ENCODE measurements at places on chromosomes 6 and 20.

DNA sequence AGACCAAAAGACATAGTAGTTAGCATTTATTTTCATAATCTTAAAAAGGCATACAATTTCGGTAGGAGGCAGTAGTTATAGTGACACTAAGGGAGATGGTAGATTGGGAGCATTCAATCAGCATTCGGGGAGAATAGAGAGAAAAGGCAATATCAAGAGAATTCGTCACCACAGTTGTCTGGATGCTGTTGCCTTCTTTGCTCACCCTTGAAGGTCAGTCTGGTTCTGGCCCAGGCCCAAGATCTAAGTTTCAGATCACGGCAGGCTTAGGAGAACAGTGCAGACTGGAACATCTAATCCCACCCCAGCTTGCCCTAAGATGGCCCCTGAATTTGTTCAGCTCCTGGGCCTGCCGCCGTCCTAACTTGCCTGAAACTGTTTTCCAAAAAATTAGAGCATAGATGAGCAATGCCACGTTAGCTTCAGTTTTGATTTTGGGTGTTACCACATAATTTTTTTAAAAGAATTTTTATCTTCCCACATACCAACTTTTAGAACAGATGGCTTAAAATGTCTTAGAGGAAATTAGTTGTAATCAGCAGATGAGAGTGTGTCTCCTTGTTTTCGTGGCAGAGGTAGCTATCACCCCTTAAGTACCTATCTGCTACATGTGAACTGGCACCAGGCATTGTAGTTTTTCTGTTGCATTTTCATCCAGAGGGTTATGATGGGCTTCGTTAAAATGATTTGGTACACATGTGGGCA lies 8.3 kb upstream of the CEP85L start:
- no peak for DNase-seq

- no peak for DNase-seq
These were observed 48.3 kb downstream of the ADGRF1 start for GRCh38 chr6:46993846-46994245.

DNA sequence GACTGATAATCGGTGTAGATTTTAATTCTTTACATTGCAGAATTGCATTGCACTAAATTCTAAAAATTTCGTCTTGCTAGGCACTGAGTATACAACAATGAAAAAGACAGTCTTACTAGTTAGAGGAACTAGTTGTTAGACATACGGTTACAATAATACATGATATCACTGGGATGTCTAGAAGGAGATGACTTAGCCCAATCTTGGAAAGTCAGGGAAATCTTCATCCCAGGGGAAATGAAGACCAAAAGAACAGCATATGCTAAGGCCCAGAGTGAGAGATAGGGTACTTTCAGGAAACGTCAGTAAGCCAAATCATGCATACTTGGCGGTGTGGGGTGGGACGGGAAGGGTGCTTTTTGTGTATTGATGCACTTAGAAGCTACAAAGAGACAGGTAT lies 901 bp downstream of the CEP57L1 start:
- no peak for DNase-seq

DNA sequence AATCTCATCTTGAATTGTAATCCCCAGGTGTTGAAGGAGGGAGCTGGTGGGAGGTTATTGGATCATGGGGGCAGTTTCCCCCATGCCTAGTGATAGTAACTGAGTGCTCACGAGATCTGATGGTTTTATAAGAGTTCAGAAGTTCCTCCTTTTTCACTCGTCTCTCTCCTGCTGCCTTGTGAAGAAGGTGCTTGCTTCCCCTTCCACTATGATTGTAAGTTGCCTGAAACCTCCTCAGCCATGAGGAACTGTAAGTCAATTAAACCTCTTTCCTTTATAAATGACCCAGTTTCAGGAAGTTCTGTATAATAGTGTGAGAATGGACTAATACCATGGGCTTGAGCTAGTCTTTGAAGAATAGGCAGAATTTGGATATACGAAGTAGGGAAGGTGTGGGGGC lies 113.9 kb downstream of the RIN2 start:
- DNase-seq: no peak

- DNase-seq: no peak
These were observed 78.9 kb downstream of the CD24 start for GRCh38 chr6:106895703-106896040.

DNA sequence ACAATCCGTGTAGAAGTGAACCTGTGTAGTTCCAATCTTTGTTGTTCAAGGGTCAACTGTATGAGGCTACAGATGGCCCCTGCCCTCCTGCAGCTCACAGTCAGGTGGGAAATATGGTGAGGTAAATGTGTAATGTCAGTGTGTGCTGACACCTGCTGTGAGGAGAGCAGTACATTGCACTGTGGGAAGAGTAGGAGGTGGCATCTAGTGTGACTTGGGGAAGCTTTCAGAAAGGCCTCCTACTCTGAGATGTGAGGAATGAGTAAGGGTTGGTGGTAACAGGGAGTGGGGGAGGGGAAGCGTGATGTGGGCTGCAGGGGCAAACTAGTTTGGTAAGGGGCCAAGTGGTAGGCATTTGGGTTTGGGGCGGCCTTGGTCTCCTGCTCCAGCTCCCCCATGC lies 188.8 kb downstream of the FARS2 start:
- no peak for DNase-seq

DNA sequence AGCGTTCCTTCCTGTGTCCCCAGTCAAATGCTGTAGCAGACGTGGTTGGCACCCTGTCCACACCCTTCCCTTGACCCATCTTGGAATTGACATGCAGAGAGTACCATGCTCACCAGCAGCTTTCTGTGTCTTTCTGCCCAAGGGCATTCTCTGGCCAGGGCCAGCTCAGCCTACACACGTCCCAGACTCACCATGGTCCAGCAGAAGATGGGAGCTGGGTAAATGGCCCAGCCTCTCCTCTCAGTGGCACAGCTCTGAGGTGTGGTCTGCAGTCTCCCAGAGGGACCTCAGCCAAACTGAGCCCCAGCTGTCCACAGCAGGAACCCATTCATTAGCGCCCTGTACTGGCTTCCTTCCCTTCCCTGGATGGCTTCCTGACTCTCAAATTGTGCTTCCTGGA lies 31.1 kb upstream of the BLCAP start:
- no peak for DNase-seq
